NCI-H1694 treated with DMSO at 0.1 percent for 48 hours (cell line): ENCODE measurements at places on chromosomes 5 and 9.

GRCh38 chr5:92769978-92770377 is 811.0 kb downstream of the NR2F1-AS1 start:
- DNase-seq, result no peak

DNA sequence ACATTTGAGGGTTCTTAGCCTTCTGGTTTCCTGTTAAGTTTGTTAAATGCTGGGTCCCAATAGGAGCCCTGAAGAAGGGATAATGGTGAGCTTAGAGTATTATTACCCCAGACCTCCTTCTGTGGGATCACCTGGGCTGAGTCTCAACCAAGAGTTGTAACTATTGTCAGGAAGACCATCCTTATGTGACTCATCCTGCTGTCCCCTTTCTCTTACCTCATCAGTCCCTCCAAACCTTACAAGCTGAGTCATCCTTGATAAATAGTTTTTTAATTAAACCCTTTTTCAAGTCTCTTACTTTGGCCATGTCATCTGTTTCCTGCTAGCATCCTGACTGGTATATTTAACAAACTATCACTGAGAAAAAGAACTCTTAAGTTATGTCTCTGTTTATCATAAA is 502.8 kb downstream of the LRRC70 start:
- DNase-seq, result no peak

DNA sequence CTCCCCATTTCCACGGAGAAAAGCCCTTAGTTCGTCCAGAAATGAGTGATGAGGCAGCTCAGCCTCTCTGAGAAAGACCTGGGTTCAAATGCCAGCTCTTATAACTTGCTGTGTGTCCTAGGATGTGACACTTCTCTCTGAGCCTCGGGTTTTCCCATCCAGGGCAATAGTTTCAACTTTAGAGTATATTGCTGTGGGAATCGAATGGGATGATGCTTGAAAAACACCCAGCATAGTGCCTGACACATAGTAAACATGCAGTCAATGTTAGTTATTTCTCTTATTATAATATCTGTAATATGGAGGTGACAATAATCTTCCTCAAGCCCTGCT is 430 bp upstream of the MAPKAP1 start:
- no peak for DNase-seq

DNA sequence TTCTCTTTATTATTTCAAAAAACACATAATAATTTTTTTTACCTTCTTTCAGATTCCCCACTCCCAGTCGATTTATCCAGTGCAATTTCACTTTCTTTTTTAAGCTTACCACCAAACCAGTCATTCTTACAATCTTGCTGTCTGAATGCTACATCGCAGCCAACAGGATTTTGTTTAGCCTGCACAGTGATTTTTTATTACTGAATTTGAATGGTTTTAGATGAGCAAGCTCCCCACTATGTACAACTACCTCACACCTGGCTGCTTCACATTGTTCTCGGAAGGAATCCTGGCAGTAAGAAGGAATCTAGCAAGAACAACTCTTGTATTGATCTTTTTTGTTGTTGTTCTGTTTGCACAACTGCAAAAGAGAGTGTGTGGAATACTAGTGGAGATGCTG is 668.1 kb upstream of the WWC1 start:
- no peak for DNase-seq

- no peak for DNase-seq
These were observed 26.2 kb upstream of the LMX1B start for GRCh38 chr9:126587187-126588185.

GRCh38 chr5:169343766-169344165 is 42.8 kb upstream of the SLIT3 start:
- no peak for DNase-seq

GRCh38 chr5:33494466-33494865 is 53.7 kb downstream of the TARS1 start:
- DNase-seq, result no peak

GRCh38 chr5:67581203-67581602 is 384.6 kb upstream of the CD180 start:
- no peak for DNase-seq
